Stimulated activated CD4-positive, alpha-beta T cell treated with anti-CD3 and anti-CD28 coated beads, Interleukin-1b, Interleukin-23, amount 100 ng/mL, for 24 hours (primary cell): ENCODE measurements at places on chromosomes 5 and 9.

GRCh38 chr5:133990396-133990795 is 14.4 kb downstream of the VDAC1 start:
- DNase-seq: no peak

GRCh38 chr9:128026773-128027541 is 40.2 kb downstream of the NAIF1 start:
- DNase-seq: no peak

DNA sequence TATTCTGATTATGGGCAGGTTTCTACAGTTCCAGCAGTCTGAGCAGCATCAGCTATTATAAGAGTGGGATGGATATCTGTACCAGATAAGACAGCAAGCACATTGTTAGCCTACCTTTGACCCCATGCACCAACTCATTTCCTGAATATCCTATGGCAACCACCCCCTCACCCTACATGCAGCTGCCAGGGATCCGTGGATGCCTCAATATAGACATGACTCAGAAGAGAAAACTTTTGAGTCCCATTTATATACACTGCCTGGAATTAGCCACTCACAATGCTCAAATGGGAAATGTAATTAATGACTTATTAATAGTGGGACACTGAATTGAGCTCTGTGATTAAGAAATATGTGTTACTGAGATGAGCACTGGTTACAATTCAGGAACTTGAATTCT is 124.4 kb downstream of the SSBP2 start:
- DNase-seq: no peak

GRCh38 chr9:92973700-92974099 is 26.4 kb downstream of the FGD3 start:
- no peak for DNase-seq

DNA sequence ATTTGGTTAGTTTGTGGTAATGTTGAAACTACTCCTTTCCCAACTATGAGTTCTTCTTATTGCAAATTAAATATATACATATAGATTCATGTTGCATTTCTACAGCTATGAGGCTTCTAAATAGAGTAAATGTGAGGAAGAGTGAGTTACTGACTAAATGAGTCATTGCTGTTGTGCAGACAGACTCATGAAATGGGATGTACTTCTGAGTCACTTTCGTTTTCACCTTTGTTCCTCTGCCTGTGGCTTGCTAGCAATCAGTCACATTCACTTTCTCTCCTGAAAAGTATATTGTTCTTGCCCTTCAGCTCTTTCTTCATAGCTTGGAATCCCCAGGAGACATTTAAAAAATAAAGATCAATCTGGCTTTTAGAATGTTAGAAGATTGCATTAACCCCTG is 295.5 kb upstream of the SMC2 start:
- DNase-seq: no peak

DNA sequence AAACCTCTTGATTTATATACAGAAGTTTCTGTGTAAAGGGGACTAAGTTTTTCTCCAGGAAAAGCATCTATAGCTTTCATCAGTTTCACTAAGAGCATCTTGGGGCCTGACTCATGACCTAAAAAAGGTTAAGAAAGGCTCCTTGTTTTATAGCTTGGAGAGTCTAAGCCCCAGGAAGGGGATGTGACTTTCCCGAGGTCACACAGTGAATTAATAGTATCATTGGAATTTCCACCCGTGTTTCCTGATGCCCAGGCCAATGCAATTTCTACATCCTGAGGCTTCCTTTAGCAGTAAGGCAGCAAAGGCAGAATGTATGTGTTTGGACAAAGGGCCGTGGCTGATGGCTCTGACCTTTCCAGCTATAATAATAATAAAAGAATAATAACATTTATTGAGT is 8.6 kb downstream of the MORN5 start:
- no peak for DNase-seq

DNA sequence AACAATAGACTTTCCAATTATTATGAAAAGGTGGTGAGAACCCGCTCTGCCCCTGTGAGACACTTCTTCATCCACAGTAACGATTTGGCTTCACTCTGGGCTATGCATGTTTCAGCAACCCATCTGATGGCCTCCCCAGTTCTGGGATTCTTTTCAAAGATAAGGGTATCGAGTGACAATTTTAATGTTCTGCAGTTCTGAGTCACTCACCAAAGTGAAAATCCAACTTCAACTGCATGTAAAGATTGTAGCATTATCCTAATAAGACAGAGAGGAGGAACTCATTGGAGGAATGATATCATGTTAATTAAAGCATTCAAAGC is 1078.3 kb upstream of the SEMA6A start:
- no peak for DNase-seq

- DNase-seq: no peak
Observed at GRCh38 chr5:149969181-149969930, 8.8 kb downstream of the SLC26A2 start.

- DNase-seq: no peak
Observed at GRCh38 chr9:26324786-26325443, 567.7 kb downstream of the CAAP1 start.

- peak; percentile 43 for DNase-seq
Observed at GRCh38 chr5:170183816-170184687, 48.7 kb upstream of the C5orf58 start.

- DNase-seq: no peak
Observed at GRCh38 chr5:122201365-122201764, 72.0 kb downstream of the ZNF474 start.

GRCh38 chr5:56822981-56823380 is 7.6 kb downstream of the MAP3K1 start:
- DNase-seq: no peak

GRCh38 chr5:163506726-163507125 is 1.3 kb downstream of the MAT2B start:
- DNase-seq: no peak

GRCh38 chr9:6218099-6218502 is 2.5 kb downstream of the IL33 start:
- no peak for DNase-seq

GRCh38 chr5:158868546-158868945 is 231.2 kb downstream of the EBF1 start:
- DNase-seq: no peak

- no peak for DNase-seq
Observed at GRCh38 chr9:133945314-133945975, 46.7 kb downstream of the VAV2 start.

GRCh38 chr5:38582293-38582974 is 26.0 kb upstream of the LIFR start:
- DNase-seq: no peak

DNA sequence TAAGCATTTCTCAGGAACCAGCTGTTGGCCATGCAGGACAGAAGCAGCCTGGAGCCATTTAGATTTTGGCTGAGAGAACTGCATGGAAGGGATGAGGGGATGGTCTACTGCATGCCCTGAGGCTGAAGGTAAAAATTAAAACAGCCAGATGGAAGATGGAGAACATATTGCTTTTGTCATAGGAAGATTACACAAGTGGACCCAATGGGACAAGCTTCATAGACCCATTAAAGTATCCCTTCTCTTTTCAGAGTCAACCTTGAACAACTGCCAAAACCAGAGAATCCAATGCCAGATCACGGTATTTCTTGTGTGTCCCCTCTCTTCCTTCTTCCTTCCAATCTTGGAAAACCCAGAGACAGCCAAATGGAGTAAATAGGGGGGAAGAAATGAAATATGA is 253.4 kb downstream of the NR2F1-AS1 start:
- DNase-seq: no peak

DNA sequence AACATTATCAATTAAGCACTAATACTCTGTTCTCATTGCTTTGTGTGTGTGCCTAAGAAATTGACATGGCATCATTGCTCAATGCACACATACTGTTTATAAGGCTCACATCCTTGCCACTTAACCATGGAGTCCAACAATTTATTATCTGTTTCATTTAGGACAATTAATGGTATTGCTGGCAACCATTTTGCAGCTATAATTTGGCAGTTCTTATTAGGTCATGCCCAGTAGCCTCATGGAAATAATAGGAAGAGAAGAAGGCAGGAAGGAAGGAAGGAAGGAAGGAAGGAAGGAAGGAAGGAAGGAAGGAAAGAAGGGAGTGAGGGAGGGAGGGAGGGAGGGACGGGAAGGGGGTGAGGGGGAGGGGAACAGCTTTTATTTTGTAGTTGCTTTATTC is 285.5 kb upstream of the SLC24A2 start:
- DNase-seq: no peak

- DNase-seq: no peak
Observed at GRCh38 chr5:133428072-133428660, 184.2 kb downstream of the FSTL4 start.

DNA sequence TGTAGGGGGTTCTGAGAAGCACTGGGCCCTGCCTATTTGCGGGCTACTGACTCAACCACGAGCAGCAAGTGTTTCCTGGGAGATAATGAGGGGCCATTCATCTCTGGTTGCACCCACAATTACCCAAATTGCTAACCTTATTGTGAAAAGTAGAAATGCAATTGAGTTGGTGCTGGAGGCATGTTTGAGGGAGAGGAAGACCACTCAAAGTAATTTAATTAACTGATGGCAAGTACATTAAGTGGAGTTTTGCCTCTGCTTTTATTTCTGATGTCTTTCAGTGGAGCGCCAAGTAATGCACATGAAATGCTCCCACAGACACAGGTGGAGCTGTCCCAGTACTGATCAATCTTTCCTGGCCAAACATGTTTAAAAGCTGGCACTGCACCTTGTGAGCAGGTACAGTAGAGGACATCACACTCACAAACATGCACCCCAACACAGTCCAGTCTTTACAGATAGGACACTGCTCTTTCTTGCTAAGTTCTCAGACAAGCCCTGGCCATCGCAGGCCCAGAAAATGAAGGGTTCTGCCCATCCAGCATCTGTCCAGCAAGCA is 195.4 kb downstream of the HSPA4 start:
- DNase-seq: no peak

DNA sequence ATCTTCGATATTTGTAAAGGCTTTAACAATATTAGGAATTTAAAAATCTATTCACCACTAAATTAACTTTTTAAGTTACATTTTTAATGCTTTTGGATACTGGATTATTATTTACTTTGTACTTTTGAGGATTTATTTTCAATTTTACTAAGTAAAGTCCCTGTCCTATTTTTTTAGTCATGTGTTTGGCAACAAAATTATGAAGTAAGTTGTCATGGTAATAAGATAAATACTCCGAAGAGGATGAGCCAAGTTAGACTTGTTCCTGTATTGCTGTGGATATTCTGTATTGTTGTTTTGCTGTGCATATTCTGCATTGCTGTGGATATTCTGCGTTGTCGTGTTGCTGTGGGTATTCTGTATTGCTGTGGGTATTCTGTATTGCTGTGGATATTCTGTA is 210.1 kb downstream of the MTRR start:
- DNase-seq: no peak

DNA sequence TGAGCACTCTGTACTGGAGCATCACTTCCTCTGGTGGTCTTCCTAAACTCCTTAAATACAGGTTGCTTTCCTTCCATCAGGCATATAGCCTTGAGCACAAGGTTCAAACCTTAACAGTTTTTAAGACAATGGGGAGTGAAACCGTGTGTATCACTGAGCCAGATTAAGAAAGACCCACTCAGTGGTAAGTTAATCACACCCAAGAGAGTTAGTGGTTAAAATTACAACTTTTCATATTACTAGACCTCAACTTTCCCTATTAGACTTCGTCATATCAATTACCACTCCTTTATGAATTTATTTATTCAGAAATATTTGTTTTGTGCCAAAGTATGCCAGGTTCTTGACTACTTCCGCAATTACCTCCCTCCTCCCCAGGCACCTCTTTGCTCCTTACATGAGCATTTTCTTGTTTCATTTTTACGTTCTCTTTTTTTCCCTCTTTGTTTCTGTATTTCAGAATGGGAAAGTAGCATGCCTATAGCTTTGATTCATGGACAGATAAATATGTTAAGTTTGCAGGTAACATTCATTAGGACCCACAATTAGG is 351.0 kb downstream of the KIAA0825 start:
- DNase-seq: no peak
